Mesothelial cell of epicardium (in vitro differentiated cells): ENCODE measurements at places on chromosomes 13 and 19.

DNA sequence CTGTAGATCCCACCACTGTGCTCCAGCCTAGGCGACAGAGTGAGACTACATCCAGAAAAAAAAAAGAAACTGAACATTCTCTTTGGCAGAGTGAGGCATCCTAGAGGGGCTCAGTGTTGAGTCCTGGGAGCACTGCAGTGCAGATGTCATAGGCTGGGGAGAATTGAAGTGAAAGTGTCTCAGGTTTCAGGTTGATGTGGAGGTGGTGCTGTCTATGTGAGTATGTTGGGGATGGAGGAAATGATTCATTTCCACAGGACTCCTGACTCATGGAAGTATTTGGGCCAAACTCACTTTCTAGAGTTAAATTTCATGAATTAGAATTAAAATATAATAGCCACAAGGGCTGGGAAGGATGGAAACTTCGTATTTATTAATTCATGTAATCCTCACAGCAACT lies 134.4 kb upstream of the TSC22D1 start:
- no peak for DNase-seq

- DNase-seq = no peak
Measured at GRCh38 chr13:79917628-79918027, 423.3 kb downstream of the SPRY2 start.

- peak; percentile 71 for DNase-seq
Measured at GRCh38 chr19:11089254-11090013, at the start of gene LDLR. Gene LDLR (plus strand): TSS chr19:11089463. CDS start chr19:11089549, 86 bp downstream.

DNA sequence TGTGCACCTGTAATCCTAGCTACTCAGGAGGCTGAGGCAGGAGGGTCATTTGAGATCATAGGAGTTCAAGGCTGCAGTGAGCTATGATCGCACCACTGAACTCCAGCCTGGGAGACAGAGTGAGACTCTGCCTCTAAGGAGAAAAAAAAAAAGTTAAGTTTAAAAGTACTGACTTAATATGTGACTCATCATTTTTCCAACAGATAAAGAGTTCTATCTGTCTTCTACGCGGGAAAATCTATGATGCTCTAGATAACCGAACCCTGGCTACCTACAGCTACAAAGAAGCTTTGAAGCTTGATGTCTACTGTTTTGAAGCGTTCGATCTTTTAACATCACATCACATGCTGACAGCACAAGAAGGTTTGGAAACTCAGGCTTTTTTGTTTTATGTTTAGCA lies 7.2 kb downstream of the CDC16 start:
- no peak for DNase-seq

GRCh38 chr13:28529836-28530235 lies 34.9 kb upstream of the FLT1 start:
- DNase-seq = no peak

DNA sequence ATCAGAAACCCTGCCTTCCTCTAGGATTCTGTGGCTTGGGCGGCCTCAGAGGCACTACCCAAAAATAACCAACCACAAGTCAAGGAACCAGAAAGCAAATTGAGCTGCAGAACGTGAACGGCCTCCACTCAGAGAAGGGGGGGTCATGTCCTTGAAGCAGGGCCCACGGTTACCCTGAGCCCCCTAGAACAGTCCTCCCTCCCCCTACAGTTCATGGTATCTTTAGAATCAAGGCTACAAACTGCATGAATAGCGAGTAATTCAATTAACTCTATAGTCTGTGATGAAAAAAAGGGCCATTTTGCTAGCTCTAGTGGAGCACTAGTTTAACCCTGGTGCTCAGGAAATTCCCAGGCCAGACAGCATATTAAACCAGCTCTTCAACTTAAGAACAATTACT lies 79.0 kb upstream of the ZNF507 start:
- no peak for DNase-seq

GRCh38 chr19:13923194-13923987 lies 14.8 kb downstream of the PODNL1 start:
- no peak for DNase-seq
